Muscle of leg (tissue), 16 donors: ENCODE measurements at places on chromosomes 7 and 10.
A peak's percentile ranks its signal among the peaks of the same experiment; 100 is the strongest.

DNA sequence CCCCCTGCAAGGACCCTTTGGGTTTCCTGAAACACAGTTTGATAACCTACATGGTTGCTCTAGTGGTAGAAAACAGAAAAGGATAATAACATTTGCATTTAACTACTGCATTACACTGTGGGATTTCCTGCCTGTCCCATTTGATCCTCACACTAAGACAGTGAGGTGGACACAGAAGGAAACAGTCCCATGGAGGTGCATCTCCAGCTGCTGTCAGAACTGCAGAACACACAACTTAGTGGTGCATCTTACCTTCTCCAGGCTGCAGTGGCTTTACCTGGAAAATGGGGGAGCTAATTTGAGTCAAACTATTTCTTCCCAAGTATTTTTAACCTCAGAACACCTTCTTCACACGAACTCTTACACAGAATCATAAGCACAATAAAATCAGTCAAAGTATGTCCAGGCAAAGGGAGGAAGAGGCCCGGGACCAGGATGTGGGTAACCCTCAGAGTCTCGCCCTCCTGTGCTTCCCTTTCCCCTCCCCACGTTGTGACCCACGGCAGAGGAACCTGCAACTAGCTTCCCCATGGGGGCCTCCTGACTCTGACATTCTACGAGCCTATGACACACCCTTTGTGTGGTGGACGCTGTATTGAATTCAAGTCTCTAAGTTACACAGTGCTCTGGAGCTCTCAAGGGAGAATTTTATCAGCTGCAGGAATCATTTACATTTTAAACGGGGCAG is 33.7 kb downstream of the SCRN1 start:
- DNase-seq, result peak; percentile 32

DNA sequence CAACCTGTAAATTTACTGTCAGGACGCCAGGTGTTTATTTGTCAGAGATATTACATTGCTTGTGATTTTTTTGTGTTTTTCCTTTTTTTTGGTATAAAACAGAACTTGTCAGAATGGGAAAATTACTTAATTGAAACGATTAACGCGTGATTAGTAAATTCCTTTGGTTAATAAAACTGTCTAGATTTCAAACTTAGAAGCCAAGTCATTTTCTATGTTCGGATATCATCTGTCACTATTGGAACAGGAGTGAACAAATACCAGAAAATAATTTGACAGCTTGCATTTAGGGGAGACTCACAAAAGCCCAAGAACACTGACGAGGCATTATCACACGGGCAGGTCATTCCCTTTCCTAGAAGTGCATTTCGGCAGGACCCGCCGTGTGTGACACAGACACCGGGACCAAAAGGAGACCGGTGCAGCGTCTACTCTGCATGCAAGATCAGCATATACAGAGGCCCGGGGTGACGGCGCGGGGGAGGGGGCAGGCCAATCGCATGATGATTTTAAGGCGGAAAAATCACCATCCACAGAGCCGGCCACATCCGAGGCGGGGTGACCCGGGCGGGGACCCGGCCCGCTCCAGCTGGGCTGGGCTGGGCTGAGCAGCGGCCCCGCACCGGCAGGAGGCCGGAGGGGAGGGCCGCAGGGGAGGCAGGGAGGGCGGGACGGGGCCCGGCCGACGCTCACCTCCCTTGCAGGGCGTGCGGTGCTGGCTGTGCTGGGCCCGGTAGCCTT is 841 bp downstream of the GLUD1 start:
- DNase-seq, result peak; percentile 78

DNA sequence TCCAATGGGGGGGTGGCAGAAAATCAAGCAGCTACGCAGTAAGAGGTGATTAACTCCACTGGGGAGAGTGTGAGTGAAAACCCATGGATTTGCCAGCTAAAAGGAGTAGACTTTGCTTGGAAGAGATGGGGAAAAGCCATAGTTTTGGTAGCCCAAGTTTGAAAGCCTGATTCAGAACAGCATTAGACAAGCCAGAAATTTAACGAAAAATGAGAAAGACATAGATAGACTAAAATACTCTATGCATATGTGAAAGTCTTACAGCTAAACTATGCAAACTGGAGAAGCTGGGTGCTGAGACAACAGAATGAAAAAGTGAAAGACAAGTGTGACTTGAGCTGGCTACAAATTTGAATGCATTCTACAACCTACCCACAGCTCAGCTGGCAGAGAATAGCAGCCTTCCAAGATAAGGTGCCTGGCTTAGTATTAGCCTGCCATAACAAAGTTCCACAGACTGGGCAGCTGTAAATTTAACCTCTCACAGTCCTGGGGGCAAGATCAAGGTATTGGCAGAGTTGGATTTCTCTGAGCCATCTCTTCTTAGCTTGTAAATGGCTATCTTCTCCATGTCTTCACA is 156.6 kb downstream of the CDC14C start:
- DNase-seq, result no peak

DNA sequence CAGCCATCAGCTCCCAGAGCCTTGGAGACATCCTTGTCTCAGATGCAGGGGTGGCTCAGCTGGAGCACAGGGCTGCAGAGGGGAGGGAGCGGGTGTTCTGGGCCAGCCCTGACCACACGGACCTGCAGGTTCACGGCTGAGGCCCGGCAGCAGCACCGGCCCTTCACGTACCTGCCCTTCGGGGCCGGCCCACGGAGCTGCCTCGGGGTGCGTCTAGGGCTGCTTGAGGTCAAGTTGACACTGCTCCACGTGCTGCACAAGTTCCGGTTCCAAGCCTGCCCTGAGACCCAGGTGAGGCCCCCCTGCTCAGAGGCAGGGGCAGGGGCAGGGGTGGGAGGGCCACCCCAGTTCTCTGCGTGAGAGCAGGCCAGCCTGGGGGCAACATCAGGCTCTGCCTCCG is 45.2 kb downstream of the PARP12 start:
- no peak for DNase-seq

DNA sequence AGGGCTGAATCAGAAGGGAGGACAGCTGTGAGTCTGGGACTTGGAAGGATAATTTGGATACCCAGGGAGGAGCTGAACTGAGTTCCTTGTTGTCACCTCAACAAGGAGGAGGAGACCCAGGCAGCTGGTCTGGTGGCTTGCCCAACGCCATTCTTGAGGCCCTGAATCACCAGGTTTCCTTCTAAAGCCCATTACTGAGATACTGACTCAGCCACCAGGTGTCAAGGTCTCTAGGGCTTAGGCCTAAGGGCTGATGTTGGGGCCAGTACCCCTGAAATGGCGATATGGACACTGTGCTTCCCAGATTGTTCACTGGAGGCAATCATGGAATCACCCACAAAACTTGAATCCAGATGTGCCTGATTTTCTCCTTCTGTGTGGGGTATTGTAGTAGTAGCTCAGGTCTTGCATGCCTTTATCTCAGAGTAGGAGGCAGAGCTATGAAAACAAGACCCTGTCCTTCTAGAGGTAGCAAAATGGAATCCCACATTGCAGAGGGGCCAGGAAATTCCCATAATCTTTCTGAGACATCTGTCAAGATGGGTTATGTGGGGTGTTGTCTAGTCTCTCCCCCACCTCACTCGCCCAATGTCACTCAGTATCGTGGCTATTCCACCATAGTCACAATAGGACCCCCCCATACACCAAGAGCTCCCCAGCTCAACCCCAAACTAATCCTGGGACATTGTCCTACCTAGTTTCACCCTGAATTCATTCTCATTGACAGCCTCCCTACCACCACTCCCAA is 1.8 kb upstream of the ATG9B start:
- DNase-seq, result no peak

DNA sequence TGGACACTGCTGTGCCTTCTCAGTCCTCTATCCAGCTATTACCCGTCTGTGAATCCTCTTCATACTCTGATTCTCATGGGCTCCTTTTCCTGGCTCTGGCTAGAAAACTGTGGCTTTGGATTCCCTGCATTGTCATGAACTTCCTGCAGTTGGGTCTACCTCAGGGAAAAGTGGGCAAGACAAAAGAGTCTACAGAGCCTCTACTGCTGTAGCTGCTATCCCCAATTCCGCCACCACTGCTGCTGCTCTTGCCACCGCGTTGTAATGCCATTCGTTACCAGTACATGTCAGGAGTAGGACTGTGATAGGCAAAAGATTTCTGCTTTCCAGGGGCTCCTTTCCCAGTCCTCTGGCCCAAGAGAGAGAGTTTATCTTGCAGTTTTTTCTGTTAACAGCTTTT is 23.9 kb upstream of the PPP1R17 start:
- no peak for DNase-seq

GRCh38 chr10:102299873-102300272 is 54.5 kb downstream of the GBF1 start:
- no peak for DNase-seq

DNA sequence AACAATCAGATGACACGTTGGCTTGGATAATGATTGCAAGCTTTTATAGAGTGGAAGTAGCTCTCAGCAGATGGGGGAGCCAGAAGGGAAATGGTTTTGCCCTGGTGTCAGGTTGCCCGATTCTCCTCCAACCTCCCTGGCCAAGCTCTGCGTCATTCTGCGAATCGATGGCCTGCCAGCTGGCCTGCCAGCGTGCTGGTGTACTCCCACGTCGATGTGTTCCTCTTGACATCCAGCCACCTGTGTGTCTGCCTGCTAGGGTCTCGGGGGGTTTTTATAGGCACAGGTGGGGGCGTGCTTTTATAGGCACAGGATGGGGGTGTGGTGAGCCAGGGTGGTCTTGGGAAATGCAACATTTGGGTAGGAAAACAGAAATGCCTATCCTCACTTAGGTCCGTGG is 4.6 kb downstream of the NET1 start:
- DNase-seq, result peak; percentile 60

GRCh38 chr7:28418311-28418710 is 6.0 kb downstream of the CREB5 start:
- no peak for DNase-seq

GRCh38 chr10:18312374-18313139 is 172.3 kb downstream of the CACNB2 start:
- peak; percentile 72 for DNase-seq

DNA sequence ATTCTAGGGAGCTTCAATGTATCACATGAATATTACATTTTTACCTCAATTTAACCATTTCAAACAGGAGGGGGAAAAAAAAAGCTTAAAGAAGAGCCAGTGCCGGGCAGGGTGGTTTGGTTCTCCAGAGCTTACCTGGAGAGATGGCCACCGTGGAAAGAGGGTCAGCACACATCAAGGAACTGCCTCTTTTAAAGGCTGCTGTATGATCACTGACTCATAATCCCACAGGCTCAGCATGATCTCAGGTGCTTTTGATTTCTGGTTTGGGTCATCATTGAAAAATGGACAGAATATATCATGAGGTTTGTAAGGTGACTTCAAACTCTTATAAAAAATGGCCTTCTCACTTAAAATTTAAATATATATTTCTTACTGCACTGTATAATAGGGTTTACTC is 67.5 kb upstream of the MDFIC start:
- DNase-seq, result no peak

- no peak for DNase-seq
Measured at GRCh38 chr10:11007476-11008020, 10.1 kb upstream of the CELF2 start.

GRCh38 chr7:101399759-101400158 is 37.1 kb downstream of the COL26A1 start:
- DNase-seq, result no peak

DNA sequence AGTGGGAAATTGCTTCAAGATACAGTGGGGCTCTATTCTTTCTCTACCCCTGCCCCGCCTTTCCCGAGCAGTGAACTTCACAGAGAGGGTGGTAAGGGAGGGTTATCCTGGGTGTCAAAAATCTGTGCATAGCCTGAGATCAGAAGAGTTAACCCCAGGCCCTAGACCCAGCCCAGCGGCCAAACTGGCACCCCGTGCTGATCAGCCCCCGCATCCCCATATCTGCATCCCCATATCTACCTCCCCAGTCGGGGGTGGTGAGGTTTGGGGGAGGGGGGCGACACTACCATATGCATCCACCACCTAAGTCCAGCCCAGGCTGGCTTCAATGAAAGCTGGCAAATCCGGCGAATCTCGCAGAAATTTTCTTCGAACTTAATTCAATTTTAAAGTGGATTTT is 7.0 kb upstream of the DLX6 start:
- no peak for DNase-seq

- DNase-seq, result no peak
Measured at GRCh38 chr10:87559392-87559791, 54.7 kb downstream of the MINPP1 start.

DNA sequence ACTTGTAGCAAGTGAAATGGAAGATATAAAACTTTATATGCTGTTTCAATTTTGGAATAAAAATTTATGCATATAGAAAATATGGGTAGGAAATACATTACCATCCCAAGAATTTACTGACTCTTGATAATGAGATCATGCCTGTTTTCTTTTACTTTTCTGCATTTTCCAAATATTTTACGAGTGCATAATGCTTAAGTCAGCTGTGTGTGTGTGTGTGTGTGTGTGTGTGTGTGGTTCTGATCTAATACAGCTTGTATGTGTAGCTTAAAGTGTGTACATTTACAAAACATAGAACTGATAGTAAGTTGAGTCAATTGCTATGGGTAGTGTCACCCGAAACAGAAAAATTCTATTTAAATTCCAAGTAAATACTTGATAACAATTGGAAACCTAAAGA is 315.9 kb upstream of the LRRN3 start:
- no peak for DNase-seq

GRCh38 chr7:137967143-137968018 is 34.5 kb downstream of the CREB3L2 start:
- no peak for DNase-seq

GRCh38 chr10:85080934-85081333 is 752.5 kb downstream of the CCSER2 start:
- DNase-seq, result no peak

DNA sequence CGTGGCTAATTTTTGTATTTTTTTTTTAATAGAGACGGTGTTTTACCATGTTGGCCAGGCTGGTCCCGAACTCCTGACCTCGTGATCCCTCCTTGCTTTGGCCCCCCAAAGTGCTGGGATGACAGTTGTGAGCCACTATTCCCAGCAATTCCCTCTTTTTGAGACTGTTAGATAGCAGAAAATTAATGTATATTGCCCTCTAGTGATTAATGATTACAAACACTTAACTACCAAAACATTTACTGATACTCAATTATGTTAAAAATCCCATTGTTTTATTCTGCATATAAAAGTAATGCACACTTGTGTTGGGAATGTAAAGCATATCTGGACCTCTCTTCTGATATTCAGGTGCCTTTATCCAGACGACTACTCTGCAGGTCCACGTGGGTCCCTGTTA is 41.2 kb upstream of the COBL start:
- DNase-seq, result no peak

DNA sequence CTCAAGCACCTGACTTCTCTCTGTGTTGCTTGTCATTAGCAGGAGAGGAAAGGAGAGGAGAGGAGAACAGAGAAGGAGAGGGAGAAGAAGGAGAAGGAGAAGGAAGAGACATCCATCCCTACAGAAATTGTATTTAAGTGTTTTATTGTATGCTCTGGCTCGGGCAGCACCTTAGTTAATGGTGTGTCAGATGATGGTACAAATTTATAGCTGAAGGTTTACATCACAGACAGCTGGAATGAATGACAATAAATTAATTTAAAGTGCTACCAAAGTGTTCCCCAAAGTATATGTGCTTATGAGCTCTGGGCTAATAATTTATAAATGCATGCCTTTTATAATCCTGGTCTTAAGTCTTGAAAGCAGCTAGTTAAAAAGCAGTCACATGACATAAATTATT is 38.1 kb upstream of the ZMIZ1 start:
- DNase-seq, result no peak
